Activated CD8-positive, alpha-beta T cell treated with anti-CD3 and anti-CD28 coated beads, Interleukin-2, amount 10 ng/mL, durations not matched to agents 7 days and 5 days (primary cell): ENCODE measurements at places on chromosomes 6 and 20.

DNA sequence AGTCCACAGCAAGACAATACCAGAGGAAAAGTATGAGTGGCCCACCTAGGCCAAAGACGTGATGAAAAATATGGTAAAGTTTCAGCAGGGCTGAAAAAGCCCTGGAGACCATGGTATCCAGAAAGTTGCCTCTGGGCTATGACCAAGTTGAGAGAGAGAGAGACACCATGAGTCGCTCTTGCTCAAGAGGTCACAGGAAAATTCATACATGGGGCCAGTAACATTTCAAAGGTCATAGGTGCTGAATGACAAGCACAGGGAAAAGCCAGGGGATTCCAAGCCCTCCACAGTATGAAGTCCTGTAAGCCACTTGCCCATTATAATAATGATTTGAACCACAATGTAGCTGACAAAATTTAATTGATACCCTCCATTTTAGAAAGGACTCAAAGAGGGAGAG is 657.7 kb upstream of the CITED2 start:
- no peak for DNase-seq
- no peaks in the 10 kb centered on the region for H3K36me3 ChIP-seq
- H3K27ac ChIP-seq = no peak overlapping the region
- no peaks in the 10 kb centered on the region for H3K27me3 ChIP-seq

DNA sequence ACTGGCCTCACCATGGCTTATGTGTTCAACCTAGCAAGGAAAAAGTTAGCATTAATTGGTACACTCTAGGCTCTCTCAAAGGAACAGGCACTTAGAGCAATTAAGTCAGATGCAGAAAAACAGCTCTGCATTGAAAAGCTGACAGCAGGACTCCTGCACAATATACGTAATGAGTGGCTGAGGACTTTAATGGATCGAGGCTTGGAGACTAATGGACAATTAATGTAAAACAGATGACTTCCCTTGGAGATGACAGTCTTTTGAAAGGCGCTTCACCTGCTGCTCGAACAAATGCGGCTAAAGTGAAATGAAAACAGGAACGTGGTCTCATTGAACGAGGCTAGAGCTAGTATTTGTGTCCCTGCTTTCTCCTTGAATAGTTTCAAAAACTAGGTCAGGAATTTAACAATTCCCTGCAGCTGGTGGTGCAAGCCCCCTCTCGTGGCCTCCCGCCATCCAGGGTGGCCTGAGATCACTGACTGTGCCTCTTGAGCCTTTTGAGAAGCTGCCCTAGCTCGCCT is 137.1 kb downstream of the ELOVL4 start:
- DNase-seq = no peak
- no peak overlapping the region for H3K27ac ChIP-seq
- no peak overlapping the region for H3K4me3 ChIP-seq
- no peaks in the 10 kb centered on the region for H3K36me3 ChIP-seq

DNA sequence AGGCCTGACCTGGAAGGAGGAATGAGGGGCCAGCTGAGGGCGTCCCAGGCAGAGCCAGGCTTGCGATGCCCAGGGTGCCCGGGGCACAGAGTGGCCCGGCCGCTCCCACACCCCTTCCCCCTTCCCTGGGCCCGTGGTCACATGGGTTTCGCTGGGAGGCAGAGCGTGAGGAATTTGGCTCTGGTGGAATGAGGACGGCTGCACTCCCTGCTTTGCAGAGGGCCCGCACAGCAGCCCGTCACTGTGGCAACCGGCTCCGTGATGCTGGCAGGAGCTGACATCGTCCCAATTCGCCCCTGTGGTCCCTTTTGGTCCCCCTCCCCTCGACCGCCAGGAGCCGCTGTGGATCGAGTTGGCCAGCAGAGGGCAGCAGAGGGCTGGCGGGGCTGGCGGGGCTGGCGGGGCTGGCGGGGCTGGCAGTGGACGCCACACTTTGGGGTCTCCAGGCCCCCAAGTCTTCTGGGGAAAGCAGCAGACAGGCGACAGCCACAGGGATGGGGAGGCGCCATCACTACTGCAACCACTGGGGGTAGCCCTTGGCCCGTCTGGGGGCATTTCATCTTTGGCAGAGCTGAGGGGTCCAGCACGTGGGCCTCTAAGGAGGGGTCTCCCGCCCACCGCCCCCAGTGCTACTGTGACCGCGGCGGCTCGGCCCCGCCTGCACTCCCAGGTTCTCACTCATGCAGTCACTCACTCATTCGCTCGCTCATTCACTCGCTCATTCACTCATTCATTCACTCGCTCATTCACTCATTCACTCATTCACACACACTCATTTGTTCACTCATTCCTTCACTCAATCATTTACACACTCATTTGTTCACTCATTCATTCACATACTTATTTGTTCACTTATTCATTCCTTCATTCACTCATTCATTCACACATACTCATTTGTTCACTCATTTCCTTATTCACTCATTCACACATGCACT is 49.7 kb upstream of the BHLHE23 start:
- peak; percentile 51 for DNase-seq
- H3K27ac ChIP-seq = no peak overlapping the region
- no peaks in the 10 kb centered on the region for H3K36me3 ChIP-seq
- no peaks in the 10 kb centered on the region for H3K27me3 ChIP-seq

GRCh38 chr6:159305804-159306537 is 136.8 kb downstream of the FNDC1 start:
- no peaks in the 10 kb centered on the region for H3K4me1 ChIP-seq
- H3K27me3 ChIP-seq = peaks cover 7% of the 10 kb centered on the region
- H3K27ac ChIP-seq = no peak overlapping the region
- no peak overlapping the region for H3K4me3 ChIP-seq

GRCh38 chr6:142685852-142686506 is 259.0 kb downstream of the HIVEP2 start:
- DNase-seq = no peak
- no peaks in the 10 kb centered on the region for H3K27me3 ChIP-seq
- no peak overlapping the region for H3K27ac ChIP-seq
- peaks cover 9% of the 10 kb centered on the region for H3K4me1 ChIP-seq
- H3K4me3 ChIP-seq = no peak overlapping the region

DNA sequence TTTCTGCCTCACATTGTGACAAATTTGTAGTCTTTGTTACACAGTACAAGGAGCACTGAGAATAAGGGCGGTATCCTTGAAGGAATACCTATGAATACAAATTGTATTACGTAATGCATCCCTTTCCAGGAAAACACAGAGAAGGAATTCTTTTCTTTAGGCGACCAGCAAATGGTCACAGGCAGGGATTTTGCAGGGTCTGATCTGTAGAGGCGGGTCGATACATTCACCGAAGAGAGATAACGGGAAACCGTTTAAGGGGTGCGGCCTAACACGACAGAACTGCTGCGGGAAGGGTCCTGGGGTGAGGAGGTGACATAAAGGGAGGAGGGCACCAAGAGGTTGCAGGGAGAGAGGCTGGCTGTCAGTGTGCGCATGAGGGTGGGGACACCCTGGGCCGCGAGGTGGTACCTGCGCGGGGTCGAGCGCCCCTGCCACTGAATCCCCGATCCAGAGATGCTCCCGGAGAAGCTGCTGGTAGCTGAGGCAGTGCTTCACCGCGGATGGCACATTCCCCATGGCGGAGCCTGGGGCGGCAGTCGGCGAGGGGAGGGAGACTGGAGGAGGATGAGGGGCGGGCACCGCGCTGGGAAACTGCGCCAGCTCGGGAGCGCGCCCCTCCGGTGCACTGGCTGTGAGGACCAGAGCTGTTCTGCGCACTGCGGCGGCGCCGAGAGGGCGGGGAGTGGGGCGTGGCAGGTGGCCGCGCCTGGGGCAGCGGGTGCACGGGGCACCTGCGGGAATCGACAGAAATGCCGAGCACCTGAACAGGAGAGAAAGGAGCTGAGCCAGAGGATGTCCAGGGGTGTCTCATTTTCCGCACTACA is at the start of gene HMGCLL1:
Gene HMGCLL1 (minus strand): TSS at position 656 of the 827 bp plus-strand sequence. CDS start 137 bp downstream, at position 519.
- H3K36me3 ChIP-seq = no peaks in the 10 kb centered on the region
- peaks cover 2% of the 10 kb centered on the region for H3K4me1 ChIP-seq
- H3K4me3 ChIP-seq = no peak within 1 kb of the TSS
- DNase-seq = no peak
- no peak within 1 kb of the TSS for H3K27ac ChIP-seq

DNA sequence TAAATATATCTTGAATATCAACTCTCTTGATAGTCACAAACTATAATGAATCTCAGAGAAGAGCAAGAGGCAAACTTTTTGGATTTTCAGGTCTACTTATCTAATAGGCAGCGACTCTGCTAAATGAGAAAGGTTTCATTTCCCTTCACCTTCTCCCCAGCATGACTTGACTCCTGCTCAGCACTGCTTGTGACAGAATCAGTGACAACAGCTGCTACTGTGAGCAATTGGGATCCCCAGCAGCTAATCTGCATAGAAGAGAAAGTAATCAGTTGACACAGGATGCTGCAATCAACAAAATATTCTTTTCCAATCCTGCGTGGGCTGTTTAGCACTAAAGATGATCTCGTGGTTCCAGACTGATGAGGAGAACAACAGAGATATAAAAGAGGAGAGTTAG is 205.5 kb downstream of the MMUT start:
- no peak overlapping the region for H3K27ac ChIP-seq
- no peaks in the 10 kb centered on the region for H3K4me1 ChIP-seq
- no peaks in the 10 kb centered on the region for H3K36me3 ChIP-seq
- DNase-seq = no peak

GRCh38 chr6:52454556-52454955 is 34.4 kb downstream of the EFHC1 start:
- H3K4me3 ChIP-seq = no peak overlapping the region
- H3K4me1 ChIP-seq = no peaks in the 10 kb centered on the region
- DNase-seq = no peak
- H3K27me3 ChIP-seq = no peaks in the 10 kb centered on the region
- H3K36me3 ChIP-seq = peaks cover 2% of the 10 kb centered on the region

DNA sequence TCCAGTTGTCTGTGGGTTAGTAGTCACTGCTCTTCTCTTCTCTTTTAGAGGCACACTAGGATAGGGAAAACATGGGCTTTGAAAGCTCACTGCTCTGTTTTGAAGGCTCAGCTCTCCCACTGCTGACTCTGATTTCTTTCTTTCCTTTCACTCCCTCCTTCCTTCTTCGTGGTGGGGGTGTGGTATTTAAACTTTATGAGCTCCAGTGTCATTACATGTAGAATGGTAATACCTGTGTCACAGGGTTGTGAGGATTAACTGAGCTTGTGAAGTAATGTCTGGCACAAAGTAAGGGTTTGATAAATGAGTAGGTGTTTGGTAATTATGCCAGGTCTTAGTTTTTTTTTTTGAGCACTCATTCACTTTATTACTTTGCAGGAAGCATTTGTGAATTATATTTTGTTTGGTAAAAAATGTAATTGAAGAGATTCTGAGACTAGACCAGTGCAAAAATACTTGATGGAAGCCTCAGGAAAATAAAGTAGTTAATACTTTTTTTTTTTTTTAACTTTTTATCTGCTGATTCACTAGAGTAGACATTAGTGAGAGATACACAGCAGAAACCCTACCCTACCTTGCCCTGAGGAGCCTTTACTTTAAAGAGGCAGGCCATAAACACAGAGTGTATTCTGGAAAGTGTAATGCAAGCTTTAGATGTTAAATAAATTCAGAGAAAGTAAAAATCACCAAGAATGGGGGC is 17.3 kb downstream of the SMAP1 start:
- peaks cover 28% of the 10 kb centered on the region for H3K4me1 ChIP-seq
- no peaks in the 10 kb centered on the region for H3K27me3 ChIP-seq
- H3K27ac ChIP-seq = peak overlapping the region; percentile 6
- H3K4me3 ChIP-seq = no peak overlapping the region
- DNase-seq = no peak

GRCh38 chr6:21730533-21730932 is 137.0 kb downstream of the SOX4 start:
- no peak overlapping the region for H3K27ac ChIP-seq
- H3K36me3 ChIP-seq = no peaks in the 10 kb centered on the region
- DNase-seq = no peak

GRCh38 chr6:31525553-31525931 is 3.2 kb upstream of the MCCD1 start:
- no peak for DNase-seq
- H3K4me1 ChIP-seq = no peaks in the 10 kb centered on the region
- H3K36me3 ChIP-seq = peaks cover 11% of the 10 kb centered on the region
- H3K27ac ChIP-seq = no peak overlapping the region
- no peak overlapping the region for H3K4me3 ChIP-seq

- H3K4me1 ChIP-seq = peaks cover 43% of the 10 kb centered on the region
- H3K4me3 ChIP-seq = peak overlapping the region; percentile 95
- H3K27me3 ChIP-seq = no peaks in the 10 kb centered on the region
These were observed 1.7 kb downstream of the AMD1 start for GRCh38 chr6:110876170-110876773.

GRCh38 chr6:129022011-129022553 is 139.1 kb downstream of the LAMA2 start:
- DNase-seq = no peak
- no peaks in the 10 kb centered on the region for H3K36me3 ChIP-seq
- H3K4me1 ChIP-seq = no peaks in the 10 kb centered on the region
- H3K27ac ChIP-seq = no peak overlapping the region
- no peaks in the 10 kb centered on the region for H3K27me3 ChIP-seq
- no peak overlapping the region for H3K4me3 ChIP-seq

DNA sequence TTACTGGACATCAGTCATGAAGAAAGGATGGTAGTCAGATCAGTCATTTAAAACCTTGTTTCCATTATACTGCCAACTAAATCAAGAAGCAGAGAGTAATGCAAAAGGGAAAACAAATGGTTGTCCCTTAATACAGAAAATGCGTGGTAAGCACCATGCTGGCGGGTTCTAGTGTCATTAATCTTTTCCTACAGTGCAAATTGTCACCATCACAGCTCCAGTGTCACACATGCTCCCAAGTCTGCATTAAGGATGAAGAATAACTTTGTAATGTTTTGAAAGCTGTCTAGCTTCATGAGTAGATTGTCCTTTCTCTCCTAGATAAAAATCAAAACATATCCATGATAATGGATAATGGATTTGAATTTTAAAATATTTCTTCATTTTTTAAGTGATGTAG is 735.6 kb downstream of the EPHA7 start:
- H3K27me3 ChIP-seq = no peaks in the 10 kb centered on the region
- no peak overlapping the region for H3K4me3 ChIP-seq
- DNase-seq = no peak
- no peak overlapping the region for H3K27ac ChIP-seq

GRCh38 chr6:79040083-79040482 is 38.0 kb downstream of the PHIP start:
- H3K4me1 ChIP-seq = peaks cover 26% of the 10 kb centered on the region
- no peak overlapping the region for H3K4me3 ChIP-seq
- no peaks in the 10 kb centered on the region for H3K27me3 ChIP-seq
- no peak overlapping the region for H3K27ac ChIP-seq
- DNase-seq = no peak

GRCh38 chr6:154229786-154230185 is 126.8 kb downstream of the IPCEF1 start:
- peaks cover 26% of the 10 kb centered on the region for H3K36me3 ChIP-seq
- H3K27ac ChIP-seq = peak overlapping the region; percentile 92
- no peaks in the 10 kb centered on the region for H3K27me3 ChIP-seq
- peak overlapping the region; percentile 76 for H3K4me3 ChIP-seq
- DNase-seq = peak; percentile 66

DNA sequence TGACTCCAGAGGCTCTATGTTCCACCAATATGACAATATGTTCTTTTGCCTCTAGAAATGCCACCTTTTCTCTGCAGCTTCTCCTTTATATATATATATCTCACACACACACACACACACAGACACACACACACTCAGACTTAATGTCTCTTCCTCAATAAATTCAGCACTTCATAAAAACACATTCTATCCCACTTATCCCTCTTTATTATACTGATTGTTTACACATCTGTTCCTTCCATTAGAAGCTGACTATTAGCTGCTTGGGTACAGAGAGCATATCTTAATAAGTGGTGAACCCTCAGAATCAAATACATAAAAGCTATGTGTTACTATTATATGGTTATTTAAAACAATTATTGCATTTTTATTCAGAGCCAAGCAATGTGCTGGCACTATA is 23.3 kb downstream of the NRSN1 start:
- DNase-seq = no peak
- no peaks in the 10 kb centered on the region for H3K36me3 ChIP-seq
- H3K4me3 ChIP-seq = no peak overlapping the region
- H3K4me1 ChIP-seq = no peaks in the 10 kb centered on the region
- H3K27ac ChIP-seq = no peak overlapping the region
